Lung microvascular endothelial cell (primary cell): ENCODE measurements at places on chromosomes 16 and 17. TPM values are rescaled to one million over a fixed set of nuclear protein-coding genes. Genes with fewer than 3 reads are reported as not detected.
A peak's percentile ranks its signal among the peaks of the same experiment; 100 is the strongest.

DNA sequence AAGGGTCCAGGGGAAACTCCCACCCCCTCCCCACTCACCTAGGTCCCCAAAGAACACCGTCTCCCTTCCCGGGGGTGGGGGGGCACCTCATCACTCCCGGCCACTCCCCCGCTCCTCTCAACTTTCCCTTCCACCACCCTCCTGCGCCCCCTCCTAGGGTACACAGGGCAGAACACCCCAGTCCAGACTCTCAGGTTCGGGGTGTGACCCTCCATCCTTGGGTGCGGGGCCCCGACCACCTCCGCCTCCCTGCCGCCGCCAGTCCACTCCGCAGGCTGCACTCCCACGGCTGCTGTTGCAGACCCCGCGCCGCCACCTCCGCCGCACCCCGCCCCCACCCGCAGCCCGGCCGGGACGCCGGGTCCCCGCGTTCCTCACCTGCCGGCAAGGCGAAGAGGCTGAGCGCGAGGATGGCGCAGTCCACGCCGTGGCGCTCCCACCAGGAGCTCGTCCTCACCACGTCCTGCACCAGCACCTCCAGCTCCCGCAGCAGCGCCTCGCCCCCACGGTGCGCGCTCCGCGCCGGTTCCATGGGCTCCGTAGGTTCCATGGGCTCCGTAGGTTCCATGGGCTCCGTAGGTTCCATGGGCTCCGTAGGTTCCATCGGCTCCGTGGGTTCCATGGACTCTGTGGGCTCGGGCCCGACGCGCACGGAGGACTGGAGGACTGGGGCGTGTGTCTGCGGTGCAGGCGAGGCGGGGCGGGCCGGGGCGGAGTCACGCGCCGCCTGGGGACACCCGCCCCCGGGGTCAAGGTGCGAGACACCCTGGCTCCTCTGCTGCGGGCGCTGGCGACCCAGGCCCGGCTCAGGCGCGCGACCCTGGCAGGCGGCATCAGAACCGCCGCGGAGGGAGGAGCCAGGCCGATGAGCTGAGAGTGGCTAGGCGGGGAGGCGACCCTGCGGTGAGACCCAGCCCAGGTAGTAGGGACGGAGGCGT lies at the start of gene FADS6:
FADS6 (minus strand) TSS at position 660 of the 938 bp plus-strand sequence; CDS start at position 622, 38 bp downstream.
- no peak for DNase-seq

DNA sequence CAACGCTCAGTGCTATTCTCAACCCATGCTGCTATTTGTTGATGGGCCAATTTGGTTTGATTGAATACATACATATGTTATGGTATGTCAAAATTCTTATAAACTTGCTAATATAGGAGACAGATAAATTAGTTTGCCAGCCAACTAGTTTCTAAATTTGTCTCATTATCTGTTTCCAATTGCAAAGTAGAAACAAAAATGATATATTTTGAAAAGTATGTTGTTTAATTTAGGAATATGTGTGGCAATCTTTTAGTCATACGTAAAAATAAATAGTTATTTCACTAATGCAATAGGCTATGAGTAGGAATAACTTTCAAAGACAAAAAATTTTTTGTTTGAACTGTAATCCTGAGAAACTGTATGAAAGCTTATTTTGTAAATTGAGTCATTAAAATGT lies 210.6 kb upstream of the KCNJ16 start:
- DNase-seq = no peak

DNA sequence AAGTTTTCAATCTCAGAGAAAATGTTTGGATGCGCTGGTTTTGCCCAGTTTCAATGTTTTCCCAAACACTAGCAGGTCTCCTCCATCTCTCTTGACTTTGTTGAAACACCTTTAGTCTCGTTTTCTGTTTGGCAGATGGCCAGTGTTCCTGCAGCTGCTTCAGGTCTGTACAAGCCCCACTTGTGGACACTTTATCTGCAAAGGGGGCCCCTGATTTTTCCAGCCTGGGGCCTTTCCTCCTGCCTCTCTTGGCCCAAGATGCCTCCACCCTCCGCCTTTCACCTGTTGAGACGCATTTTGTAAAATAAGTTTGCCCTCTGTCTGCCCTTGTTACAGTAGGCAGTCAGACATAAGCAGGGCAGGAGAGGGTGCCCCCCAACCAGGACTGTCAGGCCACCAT lies 21.8 kb upstream of the PRM1 start:
- no peak for DNase-seq

GRCh38 chr17:50102164-50102991 lies 7.2 kb downstream of the PDK2 start:
- DNase-seq = no peak

DNA sequence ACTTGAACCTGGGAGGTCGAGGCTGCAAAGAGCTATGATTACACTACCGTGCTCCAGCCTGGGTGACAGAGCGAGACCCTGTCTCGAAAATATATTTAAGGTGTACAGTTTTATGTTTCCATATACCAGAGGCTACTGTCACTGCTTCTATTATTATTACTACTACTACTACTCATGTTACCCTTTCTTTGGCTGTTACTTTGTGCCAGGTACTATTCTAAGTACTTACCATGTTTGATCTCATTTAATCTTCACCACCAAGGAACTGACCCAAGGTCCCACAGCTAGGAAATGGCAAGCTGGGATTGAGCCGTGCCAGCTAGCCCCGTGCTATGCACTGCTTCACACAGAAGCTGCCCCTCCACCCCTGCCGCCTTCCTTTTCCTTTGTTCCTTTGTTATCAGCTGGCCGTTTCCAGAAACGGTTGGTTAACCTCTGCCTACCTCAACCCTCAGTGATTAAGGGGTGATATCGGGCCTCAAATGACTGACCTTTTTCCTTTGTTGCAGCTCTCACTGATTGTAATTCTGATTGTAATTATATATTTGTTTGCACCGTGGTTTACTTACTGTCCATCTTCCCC lies 78.4 kb downstream of the ABCC1 start:
- peak; percentile 70 for DNase-seq

GRCh38 chr17:2996810-2997670 lies 66.4 kb downstream of the OR1D5 start:
- DNase-seq = peak; percentile 15

GRCh38 chr16:87201052-87201451 lies 116.1 kb downstream of the C16orf95 start:
- peak; percentile 73 for DNase-seq

GRCh38 chr17:72930031-72930430 lies 162.5 kb downstream of the SLC39A11 start:
- DNase-seq = no peak

DNA sequence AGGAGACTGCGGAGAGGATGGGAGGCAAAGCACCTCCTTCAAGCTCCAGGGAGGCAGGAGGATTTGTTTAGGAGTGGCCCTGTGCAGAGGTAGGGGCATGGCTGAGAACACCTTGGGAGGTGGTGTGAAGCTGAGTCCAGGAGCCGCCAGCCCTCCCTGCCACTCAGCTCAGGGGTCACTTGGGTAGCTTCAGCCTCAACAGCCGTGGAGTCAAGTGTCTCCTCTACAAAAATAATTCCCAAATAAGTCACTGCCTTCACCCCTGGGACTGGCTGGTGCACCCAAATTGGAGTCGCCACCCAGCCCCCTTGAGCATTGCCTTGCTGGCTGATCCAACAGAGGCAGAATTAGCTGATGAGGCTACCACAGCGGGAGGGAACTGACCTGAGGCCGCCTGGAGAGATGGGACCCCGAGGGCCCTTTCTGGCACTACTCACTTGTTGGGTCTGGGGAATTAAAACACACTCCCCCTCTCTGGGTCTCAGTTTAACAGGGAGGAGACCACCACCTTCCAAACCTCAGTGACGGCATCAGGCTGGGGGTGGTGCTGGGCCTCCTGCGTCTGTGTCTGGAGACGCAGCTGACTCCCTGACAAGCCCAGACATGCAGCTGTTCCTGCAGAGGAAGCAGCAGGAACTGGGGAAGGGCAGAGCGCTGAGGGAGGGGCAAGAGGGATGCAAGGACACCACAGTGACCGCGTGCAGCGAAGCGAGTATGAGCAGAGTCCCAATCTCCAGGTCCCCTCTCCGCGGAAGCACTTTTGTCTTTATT lies 87.9 kb upstream of the TOB1 start:
- no peak for DNase-seq

DNA sequence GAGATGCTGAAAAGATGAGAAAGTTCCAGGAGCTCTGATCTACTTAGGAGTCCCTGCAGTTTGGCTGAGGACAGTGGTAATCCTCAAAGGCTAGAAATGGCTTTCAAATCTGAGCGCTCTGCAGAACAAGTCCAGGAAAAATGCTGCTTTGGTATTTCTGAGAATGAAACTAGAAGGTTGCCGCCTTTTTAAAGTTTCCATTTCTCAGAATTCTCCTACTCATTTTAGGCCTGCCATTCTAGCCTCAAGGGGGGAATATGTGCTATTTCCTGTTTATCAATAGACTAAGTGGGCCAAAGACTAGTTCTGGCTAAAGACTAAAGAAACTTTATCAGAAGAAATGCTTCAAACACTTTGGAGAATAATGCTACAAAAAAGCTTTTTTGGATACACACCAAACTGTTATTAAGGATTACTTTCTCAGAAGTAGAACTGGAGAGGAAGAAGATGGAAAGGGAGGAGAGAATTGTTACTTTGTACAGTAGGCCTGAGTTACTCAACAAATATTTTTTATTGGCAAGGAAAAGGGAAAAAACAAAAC lies at the start of gene SLFN12L:
SLFN12L (minus strand) TSS at position 78 of the 541 bp plus-strand sequence. CDS start 15,314 bp downstream, outside the sequence.
- DNase-seq = no peak

DNA sequence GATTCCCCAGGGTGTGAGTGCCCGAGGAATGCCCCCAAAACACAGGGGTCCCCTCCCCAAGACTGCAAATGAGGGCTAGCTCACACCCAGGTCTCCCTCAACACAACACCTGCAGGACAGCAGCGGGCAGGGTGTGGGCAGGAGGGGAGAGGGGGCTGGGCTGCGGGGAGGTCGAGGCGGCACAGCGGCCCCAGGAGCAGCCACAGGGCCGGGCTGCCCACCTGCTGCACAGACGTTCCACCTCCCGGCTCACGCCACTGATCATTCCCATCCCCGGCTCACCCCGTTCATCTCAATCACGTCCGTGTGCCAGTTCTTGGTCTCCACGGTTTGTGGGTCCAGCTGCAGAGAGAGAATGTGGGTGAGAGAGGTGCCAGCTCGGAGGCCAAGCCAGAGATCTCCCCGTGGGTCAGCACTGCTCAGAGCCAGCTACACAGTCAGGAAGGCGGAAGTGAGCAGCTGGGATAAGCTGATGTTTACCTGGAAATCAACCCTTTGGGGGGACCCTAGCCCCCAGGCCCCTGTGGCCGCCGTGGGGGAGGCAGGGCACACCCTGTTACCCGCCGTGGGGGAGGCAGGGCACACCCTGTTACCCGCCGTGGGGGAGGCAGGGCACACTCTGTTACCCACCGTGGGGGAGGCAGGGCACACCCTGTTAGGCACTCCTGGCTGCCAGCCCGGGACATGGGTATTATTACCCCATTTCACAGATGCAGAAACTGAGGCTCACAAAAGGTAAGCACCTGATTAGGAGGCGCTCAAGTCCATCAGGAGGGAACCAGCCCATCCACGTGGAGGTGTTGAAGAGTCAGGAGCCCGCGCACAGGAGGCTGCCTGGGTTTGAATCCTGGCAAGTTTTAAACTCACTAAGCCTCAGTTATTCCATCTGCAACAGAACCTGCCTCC lies 16.1 kb downstream of the TIMM22 start:
- DNase-seq = no peak

DNA sequence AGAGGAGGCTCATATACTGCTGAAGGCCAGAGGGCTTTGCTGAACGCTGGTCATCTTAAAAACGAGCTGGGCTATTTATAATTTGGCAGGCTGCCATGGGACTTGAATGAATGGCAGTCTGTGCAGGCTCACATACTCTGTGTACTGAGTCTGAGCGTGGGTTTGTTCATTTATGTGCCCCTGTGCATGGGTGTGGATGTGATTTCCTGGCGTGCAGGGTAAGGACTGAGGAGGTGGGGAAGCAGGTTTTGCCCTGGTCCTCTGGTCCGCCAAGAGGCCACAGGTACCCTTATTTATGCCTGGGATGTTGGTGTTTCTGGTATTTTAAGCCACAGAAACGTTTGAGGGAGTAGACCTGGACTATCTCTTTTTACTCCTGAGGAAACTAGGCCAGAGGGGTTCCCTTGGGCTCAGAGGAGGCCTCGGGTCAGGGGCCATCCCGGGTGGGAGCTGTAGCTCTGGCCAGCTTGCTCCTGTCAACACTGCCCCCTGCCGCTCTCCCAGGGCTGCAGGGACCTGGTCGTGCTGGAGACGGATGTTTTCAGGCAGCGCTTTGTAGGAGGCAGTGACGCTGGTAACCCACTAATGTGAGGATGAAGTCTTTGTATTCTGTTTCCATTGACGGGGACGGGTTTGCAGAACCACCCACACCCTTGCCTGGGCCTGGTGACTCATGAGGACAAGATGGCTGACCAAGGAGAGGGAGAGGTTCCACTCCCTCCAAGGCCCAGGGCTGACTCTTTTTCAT lies 184.4 kb downstream of the MSI2 start:
- DNase-seq = peak; percentile 80

- DNase-seq = no peak
Observed at GRCh38 chr17:64787255-64787920, 125.3 kb upstream of the SMURF2 start.

DNA sequence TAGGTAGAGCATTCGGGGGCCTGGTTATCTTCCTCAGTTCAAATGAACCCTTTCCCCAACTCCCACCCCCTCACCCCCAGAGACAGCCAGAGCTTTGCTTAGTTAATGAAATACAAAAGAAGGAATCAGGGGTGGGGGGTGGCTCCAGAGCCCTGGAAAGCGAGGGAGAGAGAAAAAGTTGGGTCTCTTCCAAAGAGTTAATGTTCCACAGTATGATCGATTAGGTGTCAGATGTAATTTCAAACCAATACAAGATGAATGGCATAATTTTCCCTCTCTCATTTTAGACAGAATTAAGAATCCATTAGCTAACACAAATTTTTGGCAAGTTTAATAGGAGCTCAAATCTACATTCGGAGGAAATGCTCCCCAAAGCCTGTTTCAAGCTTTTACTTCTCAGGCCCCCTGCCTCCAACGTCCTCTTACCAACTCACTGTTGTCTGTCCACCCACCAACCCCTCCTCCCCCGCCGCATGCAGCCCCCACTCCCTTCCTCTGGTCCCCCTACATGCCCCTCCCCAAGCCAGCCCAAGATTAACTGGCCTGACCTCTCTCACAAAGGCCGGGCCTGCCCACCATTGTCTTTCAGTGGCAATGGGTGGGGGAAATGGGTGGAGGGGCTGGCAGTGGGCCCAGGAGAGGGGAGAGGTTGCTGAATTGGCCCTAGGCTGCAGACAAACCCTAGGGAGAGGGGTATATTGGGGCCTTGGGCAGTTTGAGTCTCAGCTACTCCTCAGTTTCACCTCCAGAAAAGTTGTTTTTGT lies 28.2 kb downstream of the NEUROD2 start:
- peak; percentile 42 for DNase-seq

DNA sequence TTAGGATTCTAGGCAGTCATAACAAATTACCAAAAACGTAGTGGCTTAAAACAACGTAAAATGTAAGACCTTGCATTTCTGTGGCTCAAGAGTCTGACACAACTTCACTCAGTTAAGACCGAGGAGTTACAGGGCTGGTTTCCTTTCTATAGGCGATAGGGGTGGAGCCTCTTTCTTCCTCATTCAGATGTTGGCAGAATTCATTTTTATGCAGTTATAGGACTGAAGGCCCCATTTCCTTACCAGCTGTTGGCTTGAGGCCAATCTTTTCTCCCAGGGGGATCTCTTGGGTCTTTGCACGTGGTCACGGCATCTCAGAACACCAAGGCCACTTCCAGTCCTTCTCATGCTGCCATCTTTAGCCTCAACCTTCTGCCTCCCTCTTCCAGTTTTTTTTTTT lies 145.2 kb downstream of the KCNJ2 start:
- DNase-seq = no peak

The MRPS23 gene
- 22.0 and 24.0 TPM in 2 replicates for total RNA-seq

The STX1B gene
- under 0.01 and 0.40 TPM in 2 replicates for total RNA-seq

The MT2A gene
- total RNA-seq = 44.2 and 72.8 TPM in 2 replicates

The ATP1B2 gene
- not detected in 2 replicates for total RNA-seq

The WNK4 gene
- 0.99 and 1.5 TPM in 2 replicates for total RNA-seq

The CD300H gene
- total RNA-seq = not detected in 2 replicates

The HCRT gene
- total RNA-seq = not detected in 2 replicates

The HSF4 gene
- total RNA-seq = 1.3 and 2.0 TPM in 2 replicates

The TEFM gene
- total RNA-seq = 4.6 and 7.1 TPM in 2 replicates
